ENCODE measurements at places on chromosomes 7 and 10.
A peak's percentile ranks its signal among the peaks of the same experiment; 100 is the strongest.

DNA sequence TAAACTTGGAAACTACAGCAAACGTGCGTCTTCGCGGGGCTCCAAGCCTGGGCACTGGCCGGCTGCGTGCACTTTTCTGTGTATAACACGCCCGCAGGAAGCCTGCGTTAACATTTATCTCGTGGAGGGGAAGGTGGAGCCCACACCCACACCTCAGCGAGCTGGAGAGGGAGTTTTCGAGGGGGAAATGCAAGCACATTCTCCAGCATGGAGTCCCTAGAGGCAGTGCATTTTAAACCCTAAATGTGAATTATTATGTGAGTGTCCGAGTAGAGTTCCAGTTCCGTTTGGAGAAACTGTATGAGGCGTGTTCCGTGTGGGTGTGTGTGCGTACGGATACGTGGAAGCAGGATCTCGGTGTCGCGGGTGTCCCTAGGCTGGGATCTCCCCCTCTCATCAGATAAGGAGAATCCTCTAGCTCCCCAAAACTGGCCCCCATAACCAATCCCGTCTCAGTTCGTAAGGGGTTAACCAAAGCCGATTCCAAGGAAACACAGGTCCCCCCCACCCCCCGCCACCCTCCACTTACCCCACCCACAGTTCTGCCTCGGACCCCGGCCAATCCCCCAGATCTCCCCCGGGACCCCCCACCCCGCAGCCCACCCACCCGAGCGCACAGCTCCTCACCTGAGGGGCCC, 403 bp downstream of the CDK6 start:
- peak; percentile 48 for DNase-seq

GRCh38 chr7:121546632-121547543, 150.8 kb upstream of the FAM3C start:
- no peak for DNase-seq

- DNase-seq: no peak
These were observed 180.5 kb upstream of the GALNT17 start for GRCh38 chr7:70951271-70951962.

DNA sequence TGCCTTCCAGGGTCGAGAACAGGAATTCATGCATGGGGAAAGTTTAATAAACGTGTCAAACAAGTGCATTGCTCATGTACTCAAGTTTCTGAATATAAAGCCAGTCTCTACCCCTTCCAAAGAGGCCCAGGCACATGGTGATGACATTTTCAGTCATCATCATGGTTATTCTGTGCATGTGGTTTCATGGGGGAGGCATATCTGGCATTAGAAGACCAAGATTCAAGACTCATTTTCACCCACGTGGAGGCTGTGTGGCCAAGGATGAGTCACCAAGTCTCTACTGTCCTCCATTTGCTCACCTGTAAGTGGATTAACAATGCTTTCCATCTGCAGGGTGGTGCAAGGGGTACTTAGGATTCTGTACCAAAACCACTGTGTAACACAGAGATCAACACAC, 34.0 kb upstream of the CNPY1 start:
- DNase-seq: peak; percentile 20

GRCh38 chr10:54854389-54854788, 53.4 kb upstream of the PCDH15 start:
- no peak for DNase-seq

- DNase-seq: no peak
These were observed 37.8 kb upstream of the FZD1 start for GRCh38 chr7:91226411-91226810.

DNA sequence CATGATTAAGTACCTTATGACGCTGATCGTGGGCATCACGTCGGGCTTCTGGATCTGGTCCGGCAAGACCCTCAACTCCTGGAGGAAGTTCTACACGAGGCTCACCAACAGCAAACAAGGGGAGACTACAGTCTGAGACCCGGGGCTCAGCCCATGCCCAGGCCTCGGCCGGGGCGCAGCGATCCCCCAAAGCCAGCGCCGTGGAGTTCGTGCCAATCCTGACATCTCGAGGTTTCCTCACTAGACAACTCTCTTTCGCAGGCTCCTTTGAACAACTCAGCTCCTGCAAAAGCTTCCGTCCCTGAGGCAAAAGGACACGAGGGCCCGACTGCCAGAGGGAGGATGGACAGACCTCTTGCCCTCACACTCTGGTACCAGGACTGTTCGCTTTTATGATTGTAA, 2.5 kb downstream of the FZD1 start:
- DNase-seq: no peak

- DNase-seq: no peak
These were observed 21.8 kb upstream of the FIGNL1 start for GRCh38 chr7:50471970-50472369.

GRCh38 chr7:29853789-29854188, 47.5 kb downstream of the WIPF3 start:
- no peak for DNase-seq

- no peak for DNase-seq
These were observed 91.2 kb downstream of the OTUD1 start for GRCh38 chr10:23530079-23530478.

DNA sequence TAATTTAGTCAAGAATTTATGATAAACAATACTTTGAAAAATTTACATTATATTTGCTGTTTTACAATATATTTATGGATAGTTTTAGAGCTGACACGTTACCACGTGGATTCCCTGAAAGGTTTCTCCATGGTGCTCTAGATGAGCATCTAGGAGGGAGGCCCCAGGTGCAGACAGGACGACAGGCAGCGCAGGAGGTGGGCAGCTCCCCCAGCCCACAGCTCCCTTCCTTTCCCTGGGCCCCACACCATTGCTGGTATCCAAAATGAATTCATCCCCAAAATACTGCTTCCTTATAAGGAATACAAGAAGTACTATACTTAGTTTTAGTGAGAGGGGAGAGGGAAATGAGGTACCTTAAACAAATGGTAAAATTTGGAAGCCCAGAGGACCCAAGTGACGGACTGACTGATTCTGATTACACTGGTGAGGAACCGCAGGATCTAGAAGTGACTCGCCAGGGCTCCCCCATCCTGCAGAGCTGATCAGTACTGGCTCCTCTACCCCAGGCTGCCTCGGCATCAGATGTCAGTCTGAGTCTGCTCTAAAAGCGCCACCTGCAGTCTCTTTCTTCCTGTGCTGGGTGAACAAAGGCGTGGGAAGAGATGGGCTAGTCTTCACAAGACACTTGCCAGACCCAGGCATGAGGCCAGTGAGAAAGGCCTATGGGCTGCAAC, 89.2 kb downstream of the DLG5 start:
- peak; percentile 40 for DNase-seq

DNA sequence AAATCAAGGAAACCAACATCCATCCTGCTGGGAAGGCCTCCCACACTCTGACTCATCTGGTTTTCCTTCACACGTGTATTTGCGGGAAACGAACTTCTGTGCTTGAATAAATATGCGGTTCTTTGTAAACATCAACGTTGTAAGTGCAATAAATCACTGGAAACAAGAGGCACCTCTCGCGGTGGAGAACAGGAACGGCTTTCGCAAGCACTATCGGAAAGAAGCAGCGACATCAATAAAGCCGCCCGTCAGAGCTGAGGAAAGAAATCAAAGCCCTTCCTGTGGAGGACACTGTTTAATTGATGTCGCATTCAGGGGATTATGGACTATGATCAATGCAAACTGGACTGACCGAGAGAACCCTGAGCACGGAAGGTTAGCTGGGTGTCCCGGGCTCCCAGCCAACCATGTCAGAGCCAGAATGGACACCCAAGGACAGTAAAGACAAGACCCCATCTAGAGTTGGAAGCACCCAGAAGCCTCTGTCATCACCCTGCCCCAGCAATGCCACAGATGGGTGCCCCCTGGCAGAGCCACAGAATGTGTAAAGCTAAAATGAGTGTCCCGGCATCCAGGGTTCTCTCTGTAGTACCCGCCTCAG, 37.6 kb downstream of the OAT start:
- no peak for DNase-seq

- peak; percentile 38 for DNase-seq
These were observed 3.3 kb downstream of the MAP3K8 start for GRCh38 chr10:30437031-30437841.

- no peak for DNase-seq
These were observed 21.9 kb upstream of the KCNK18 start for GRCh38 chr10:117175215-117175900.

DNA sequence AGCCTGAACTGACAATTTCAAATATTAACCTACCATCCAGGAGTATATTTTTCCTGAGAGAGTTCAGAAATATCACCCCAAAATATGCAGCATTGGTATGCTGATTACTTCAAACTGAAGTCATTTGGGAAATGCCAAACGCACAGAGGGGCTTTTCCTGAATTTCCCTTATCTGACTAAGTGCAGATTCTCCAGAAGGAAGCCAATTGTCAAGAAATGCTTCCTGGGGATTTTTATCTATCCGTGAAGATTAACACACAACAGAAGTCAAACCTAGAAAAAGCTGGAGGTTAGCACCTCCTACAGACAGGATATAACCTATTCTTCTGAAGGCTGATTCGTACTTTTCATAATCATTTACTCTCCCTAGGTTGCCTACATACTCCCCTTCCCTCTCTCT, 91.0 kb downstream of the AKR1D1 start:
- no peak for DNase-seq

- DNase-seq: no peak
These were observed 53.1 kb upstream of the KMT2E start for GRCh38 chr7:104960741-104961448.

GRCh38 chr10:92552310-92552709, 21.6 kb downstream of the IDE start:
- no peak for DNase-seq

DNA sequence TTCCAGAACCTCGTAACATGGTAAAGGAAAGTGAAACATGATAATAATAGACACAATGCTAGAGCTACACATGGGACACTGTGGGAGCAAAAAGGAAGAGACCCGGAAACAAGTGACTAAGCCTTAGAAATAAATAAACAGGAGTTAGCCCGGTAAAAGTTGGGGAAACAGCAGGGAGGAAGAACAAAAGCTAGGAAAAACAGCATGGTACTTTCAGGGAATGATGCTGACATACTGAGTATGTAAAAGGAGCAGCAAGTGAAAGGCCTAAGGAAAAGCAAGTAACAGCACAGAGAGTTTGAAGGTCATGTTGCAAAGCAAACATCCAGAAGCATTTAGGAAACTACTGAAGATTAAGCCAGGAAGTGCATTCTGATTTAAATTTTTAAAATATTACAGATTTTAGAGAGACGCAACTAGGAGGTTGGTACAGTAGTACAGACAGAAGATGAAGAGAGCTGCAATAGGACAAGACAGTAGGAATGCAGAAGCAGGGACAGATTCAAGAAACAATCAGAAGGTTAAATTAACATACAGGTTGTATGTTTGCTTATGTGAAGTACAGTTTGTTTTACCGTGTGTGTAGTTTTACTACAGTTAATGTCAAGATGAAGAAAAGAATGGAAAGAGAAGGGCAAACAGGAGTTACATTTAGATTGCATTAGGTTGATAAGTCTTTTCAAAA, 63.7 kb downstream of the ARHGAP12 start:
- no peak for DNase-seq

- DNase-seq: no peak
These were observed 160.3 kb downstream of the EGFR start for GRCh38 chr7:55178863-55179773.

Data from stimulated activated CD4-positive, alpha-beta T cell treated with anti-CD3 and anti-CD28 coated beads, Interleukin-2, amount 100 ng/mL, for 48 hours (primary cell).